ENCODE measurements at places on chromosomes 7 and 10. TPM values are rescaled to one million over a fixed set of nuclear protein-coding genes. Genes with fewer than 3 reads are reported as not detected.

- no peak overlapping the region for H3K27ac ChIP-seq
- no peaks in the 10 kb centered on the region for H3K4me1 ChIP-seq
- no peak overlapping the region for H3K4me3 ChIP-seq
- H3K27me3 ChIP-seq = no peaks in the 10 kb centered on the region
- H3K36me3 ChIP-seq = no peaks in the 10 kb centered on the region
Observed at GRCh38 chr7:2709553-2710285, 21.7 kb downstream of the AMZ1 start.

DNA sequence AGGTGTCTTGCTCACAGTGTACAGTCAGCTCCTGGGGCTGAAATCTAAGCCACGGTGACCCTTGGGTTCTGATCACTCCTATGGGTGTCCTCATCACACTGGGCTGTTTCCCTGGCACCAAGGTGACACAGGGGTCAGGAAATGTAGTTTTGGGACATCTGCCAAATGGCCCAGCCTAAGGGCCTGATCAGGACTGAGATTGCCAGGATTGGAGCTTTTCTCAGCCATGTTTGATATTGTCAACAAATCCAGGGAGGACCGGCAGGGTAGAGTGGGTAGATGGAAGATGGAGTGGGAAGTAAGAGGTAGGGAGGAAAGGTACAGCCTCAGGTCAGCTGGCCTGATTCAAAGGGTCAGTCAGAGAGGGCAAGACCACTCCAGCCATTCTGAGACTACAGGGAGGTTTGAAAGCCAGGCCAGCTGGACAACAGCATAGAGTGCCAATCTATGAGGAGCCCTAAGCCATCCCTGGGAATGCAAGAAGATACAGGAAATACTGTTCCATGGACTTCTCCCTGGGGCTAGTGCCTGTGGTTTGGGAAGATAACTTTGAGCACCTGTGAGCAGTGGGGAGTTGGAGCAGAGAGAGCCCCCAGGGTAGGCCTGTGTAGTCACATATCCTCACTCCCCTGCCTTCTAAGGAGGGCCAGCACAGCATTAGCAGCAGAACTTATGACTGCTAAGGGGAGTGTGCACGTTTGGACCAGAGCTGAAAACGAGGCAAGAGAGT, 377.3 kb upstream of the ZMIZ1 start:
- H3K36me3 ChIP-seq = no peaks in the 10 kb centered on the region
- H3K27me3 ChIP-seq = no peaks in the 10 kb centered on the region
- no peaks in the 10 kb centered on the region for H3K4me1 ChIP-seq
- no peak overlapping the region for H3K4me3 ChIP-seq

The TMEM229A gene
- not detected for total RNA-seq

The MCMBP gene
- 46.7 TPM for total RNA-seq

Measured in colonic mucosa (tissue), 4 donors.